ENCODE measurements at places on chromosomes 5 and 9.

DNA sequence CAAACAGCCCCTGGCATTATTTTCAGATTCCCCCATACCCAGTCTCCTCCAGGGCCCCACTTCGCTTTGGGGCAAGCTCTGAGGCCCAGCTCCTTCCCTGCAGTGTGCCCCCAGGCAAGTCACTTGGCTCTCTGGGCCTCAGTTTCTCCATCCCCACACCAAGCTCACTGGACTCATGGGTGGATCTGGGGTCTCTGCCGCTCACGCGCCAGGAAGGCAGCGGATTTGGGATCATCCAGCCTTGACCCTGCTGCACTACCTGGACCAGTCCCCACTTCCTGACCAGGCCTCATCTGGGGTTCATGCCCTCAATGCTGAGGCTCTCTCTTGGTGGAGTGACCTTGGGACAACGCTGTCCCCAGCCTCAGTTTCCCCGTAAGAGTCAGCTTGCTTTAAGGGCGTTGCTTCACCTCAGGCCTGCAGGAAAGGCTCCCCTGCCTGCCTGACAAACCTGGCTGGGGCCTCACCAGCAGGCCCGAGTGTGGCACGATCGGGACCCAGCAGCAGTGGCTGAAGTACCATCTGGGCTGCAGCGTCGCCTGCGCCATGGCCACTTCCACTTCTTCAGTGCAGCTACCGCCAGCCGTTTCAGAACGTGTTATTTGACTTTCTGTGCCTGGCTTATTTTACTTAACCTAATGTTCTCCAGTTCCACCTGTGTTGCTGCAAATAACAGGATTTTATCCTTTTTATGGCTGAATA lies 519.6 kb upstream of the SEMA6A start:
- DNase-seq, result no peak

DNA sequence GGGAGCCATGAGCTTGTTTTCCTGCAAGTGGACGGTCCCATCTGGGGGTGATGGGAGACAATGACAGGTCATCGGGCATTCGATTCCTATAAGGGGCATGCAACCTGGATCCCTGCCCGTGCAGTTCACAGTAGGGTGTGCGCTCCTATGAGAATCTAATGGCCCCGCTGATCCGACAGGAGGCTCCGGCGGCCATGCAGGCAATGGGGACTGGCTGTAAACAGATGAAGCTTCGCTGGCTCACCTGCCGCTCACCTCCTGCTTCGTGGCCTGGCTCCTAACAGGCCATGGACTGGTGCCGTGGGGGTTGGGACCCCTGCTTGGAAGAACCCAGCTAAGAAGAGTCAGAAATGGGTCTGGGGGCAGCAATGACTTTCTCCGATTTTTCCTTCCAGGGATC lies 21.0 kb downstream of the PAEP start:
- DNase-seq, result no peak

GRCh38 chr5:126967808-126968466 lies 62.4 kb downstream of the MARCHF3 start:
- DNase-seq, result no peak

GRCh38 chr5:108233617-108234155 lies 148.2 kb downstream of the FBXL17 start:
- no peak for DNase-seq

GRCh38 chr5:148820461-148821395 lies 5.7 kb upstream of the ADRB2 start:
- no peak for DNase-seq

DNA sequence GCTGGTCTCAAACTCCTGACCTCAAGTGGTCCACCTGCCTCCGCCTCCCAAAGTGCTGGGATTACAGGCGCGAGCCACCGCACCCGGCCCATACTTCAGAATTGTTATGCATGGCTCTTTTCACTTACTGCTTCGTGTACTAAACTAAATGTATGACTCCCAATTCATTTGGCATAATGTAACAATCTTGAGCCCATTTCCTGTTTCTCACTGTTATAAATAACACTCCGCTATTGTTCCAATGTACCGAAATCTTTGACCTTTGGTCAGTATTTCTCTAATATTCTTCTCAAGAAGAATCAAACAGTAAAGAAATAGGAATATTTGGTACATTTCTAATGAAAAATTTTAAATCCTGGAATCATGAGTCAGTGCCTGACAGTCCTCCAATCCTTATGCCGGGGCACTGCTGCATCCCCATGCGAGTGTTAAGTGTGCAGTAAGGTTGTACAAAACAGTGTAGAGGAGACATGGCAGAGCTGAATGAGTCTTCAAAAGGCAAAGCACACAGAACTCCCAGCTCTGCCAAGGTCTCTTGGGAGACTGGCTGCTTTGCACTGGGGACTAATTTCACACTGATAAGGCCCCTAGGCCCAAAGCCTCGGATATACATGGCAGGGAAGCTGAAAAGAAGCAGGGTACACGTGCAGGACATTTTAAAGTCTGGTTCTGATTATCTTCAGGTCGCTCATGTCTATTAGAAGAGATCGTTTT lies 58.4 kb downstream of the HABP4 start:
- no peak for DNase-seq

- no peak for DNase-seq
Measured at GRCh38 chr9:33101104-33101951, 24.9 kb upstream of the SMU1 start.

GRCh38 chr5:40674661-40675235 lies 5.0 kb upstream of the PTGER4 start:
- DNase-seq, result no peak

- no peak for DNase-seq
Measured at GRCh38 chr5:39341896-39342295, 22.4 kb downstream of the C9 start.

DNA sequence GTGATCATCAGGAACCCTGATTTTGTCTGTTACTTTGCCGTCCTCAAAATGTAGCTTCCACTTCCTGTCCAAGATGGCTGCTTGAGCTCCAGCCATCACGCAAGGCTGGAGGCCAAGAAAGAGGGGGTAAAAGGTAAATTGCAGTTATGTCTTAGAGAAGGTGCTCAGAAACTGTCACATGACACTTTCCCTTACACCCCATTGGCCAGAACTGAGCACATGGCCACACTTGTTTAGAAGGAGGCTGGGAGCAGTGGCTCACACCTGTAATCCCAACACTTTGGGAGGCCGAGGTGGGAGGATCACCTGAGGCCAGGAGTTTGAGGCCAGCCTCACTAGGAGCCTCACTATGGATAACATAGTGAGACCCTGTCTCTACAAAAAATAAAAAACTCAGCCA lies 140.9 kb downstream of the RGS3 start:
- DNase-seq, result no peak

DNA sequence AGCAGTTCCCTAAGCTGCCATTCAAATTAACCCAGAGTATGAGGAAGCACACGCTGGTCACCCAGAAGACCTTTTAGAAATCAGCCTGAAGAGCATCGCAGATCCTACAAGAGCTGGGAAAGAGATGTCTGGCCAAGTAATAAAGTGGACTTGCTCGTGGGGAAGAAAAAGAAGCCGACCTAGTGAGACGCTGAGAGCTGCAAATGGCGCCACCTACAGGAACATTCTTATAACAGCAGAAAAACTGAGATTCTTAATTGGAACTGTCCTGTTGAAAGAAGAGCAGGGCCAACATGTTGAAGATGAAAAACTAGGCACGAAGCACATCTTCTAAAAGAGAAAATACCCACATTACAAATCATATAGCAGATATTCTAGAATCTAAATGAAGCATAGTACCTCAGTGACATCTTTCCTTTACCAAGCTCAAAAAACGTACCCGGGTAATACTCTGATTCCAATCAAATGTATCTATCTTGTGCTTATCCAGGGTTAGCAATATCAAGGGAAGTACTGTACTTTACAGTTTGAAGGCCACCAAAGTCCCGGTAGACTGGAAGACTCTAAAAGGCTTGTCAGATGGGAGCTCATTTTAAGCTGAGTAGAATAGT lies 3.9 kb upstream of the GNAQ start:
- DNase-seq, result peak; percentile 32

GRCh38 chr5:67026278-67026677 lies 170.3 kb downstream of the CD180 start:
- no peak for DNase-seq

GRCh38 chr9:20703146-20703545 lies 19.1 kb downstream of the FOCAD start:
- no peak for DNase-seq

DNA sequence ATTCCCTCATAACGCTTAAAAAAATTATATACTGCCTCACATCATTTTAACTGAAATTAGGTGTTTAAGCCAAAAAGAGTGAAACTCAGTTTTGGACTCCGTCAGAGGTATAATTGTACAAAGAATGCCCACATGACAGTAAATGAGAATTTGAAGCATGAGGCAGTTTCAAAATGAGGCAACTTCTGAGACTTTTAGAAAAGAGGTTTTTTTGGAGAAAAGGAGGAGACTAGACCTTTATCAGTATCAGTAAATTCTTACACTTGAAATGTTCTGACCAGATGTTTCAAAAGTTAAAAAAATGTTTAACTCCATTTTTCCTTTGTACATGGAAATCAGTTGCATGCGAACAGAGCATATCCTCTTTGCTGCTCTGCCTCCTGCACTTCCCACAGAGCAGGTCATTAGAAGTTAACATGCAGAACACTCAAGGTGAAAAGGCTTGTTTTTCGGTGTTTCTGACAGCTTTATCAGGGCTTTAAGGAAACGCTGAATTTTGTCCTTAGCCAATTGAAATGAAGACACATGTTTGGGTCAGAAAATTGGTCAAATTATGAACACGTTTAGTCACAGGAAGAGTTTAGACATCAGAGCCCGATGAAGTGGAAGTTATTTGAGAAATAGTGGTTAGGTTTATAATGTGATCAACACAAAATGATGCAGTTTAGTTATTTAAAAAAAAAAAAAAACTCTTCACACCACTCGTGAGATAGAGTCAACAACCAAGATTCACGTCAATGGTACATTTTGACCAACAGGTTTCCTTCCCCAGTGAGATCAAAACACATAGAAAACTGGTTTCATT lies 59.5 kb downstream of the PIK3R1 start:
- DNase-seq, result no peak

GRCh38 chr9:129467739-129468666 lies 152.9 kb downstream of the C9orf50 start:
- no peak for DNase-seq

GRCh38 chr5:143562935-143563334 lies 159.4 kb upstream of the NR3C1 start:
- no peak for DNase-seq

DNA sequence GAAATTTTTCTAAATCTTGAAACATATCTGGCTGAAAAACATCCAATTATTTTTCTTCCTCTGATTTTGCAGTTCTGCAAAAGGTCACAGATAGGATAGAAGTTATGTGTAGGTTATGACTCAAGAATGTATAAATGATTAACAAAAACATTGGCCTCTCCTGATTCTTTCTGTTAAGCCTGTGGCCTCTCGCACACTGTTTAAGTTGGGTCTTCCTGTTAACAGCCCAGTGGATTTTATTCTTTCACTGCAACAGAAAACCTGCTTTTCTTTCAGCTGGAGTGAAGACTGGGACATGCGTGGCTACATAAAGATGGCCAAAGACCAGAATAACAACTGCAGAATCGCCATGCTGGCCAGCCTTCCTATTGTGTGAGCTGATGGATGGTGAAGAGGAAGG lies 17.1 kb upstream of the SPATA31E1 start:
- no peak for DNase-seq

GRCh38 chr5:53323511-53323910 lies 156.9 kb upstream of the FST start:
- no peak for DNase-seq

- no peak for DNase-seq
Measured at GRCh38 chr9:99305820-99306811, 84.0 kb downstream of the SEC61B start.

GRCh38 chr5:181173027-181173419 lies 25.6 kb downstream of the OR2V2 start:
- peak; percentile 79 for DNase-seq

GRCh38 chr9:126097679-126098078 lies 228.9 kb upstream of the MVB12B start:
- no peak for DNase-seq

GRCh38 chr5:66174338-66174737 lies 30.2 kb downstream of the SREK1 start:
- DNase-seq, result no peak

DNA sequence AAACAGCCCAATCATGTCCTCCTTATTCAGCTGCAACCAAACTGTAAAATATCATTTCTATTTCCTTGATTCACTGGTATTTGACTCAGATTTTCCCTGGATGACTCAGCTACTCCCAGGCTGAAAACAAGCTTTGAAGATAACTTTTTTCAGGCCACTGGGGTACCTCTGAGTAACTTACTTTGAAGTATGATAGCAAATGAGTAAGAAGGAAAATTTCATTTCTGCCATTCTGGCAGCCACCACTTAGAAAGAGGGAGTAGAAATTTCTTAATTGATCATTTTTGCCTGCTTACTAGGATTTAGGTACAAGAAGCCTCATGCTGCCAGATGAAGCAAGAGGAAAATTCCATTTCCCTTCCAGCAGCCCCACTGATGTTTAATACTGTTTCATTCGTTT lies 247.4 kb downstream of the PRELID2 start:
- no peak for DNase-seq

- DNase-seq, result no peak
Measured at GRCh38 chr9:71795097-71795813, 26.9 kb upstream of the CEMIP2 start.

DNA sequence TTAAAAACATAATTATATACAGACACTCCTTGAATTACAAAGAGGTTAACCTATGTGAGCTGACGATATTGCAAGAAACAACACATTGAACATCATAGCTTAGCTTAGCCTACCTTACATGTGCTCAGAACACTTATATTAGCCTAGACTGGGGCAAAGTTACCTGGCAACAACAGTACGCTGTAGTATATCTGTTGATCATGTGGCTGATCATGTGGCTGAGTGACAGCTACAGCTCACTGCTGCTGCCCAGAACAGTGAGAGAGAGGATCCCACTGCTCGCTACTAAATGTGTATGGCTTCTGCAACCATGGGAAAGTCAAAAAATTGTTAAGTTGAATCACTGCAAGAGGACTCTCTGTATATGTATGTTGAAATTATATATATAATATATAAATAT lies 169.9 kb downstream of the CDH9 start:
- no peak for DNase-seq

DNA sequence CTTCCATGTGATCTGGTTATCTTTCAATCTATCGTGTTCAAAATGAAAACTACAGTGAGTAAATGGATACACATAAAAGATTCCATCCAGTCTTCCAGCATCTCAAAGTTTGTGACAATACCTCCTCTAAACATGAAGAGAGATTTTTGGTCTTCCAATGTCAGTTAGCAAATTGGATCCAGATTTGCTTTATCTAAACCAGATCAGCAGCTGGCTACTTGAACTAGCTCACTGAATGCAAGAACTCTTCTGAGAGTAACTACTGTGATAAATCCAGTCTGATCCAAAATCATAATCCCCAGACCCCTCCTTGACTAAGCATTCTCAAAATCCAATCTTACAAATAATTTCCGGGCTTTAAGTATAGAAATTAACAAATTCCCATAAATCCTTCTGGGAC lies 2177.9 kb upstream of the C9orf72 start:
- DNase-seq, result no peak

All from activated T-cell treated with anti-CD3 and anti-CD28 coated beads, Interleukin-2, amount 50 U/mL, for 4 hours (primary cell).